ENCODE measurements at places on chromosomes 16 and 17. TPM values are rescaled to one million over a fixed set of nuclear protein-coding genes. Genes with fewer than 3 reads are reported as not detected.

- no peak for DNase-seq
Measured at GRCh38 chr17:70653850-70654249, 484.5 kb downstream of the KCNJ2 start.

DNA sequence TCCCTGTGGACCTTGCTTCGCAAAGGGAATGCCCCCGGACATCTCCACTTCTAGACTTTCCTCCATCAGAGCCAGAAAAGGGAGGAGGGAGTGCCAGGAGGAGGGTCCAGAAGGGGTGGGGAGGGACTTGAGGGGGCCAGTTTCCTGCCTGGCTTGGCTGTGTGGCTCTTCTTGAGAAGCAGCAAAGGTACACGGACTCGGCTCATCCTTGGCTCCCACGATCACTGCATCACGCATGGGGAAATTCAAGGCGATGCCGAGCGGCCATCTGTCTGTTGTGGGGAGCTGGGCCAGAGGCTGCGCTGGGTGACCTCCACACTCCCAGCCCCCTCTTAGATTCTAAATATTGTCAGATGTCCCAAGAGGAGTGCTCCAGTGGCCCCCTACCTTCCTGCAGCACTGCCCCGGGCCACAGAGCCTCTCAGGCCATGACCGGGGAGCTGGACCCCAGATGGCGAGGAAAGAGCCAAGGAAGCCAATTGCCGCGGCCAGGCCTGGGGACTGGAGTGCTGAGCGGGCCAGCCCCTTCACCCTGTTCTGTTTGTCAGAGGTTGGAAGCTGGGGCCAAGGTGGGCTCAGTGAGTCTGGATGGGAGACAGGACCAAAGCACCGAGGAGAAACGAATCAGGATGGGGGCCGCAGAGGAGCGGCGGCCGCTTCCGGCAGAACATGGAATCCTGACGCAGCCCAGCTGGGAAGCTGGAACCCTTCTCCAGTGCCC, 104.5 kb downstream of the RBFOX3 start:
- DNase-seq = no peak

- DNase-seq = no peak
Measured at GRCh38 chr16:3878610-3879009, 1.9 kb downstream of the CREBBP start.

DNA sequence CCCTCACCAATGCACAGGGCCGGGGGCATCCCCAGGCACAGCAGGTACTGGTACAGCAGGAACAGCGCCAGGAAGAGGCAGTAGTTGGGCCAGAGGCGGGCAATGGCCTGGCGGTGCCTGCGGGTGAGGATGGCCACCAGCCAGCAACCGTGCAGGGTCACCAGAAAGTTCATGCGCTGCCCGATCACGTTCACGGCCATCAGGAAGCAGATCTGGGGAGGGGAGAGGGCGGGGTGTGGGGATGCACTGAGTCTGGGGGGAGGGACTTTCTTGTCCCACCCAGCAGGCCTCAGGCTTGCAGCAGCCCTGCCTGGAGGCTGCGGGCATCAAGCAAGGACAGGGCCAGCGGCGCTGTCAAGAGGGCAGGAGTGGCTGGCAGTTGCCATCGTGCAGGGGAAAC, 25.4 kb downstream of the CTU2 start:
- DNase-seq = no peak

DNA sequence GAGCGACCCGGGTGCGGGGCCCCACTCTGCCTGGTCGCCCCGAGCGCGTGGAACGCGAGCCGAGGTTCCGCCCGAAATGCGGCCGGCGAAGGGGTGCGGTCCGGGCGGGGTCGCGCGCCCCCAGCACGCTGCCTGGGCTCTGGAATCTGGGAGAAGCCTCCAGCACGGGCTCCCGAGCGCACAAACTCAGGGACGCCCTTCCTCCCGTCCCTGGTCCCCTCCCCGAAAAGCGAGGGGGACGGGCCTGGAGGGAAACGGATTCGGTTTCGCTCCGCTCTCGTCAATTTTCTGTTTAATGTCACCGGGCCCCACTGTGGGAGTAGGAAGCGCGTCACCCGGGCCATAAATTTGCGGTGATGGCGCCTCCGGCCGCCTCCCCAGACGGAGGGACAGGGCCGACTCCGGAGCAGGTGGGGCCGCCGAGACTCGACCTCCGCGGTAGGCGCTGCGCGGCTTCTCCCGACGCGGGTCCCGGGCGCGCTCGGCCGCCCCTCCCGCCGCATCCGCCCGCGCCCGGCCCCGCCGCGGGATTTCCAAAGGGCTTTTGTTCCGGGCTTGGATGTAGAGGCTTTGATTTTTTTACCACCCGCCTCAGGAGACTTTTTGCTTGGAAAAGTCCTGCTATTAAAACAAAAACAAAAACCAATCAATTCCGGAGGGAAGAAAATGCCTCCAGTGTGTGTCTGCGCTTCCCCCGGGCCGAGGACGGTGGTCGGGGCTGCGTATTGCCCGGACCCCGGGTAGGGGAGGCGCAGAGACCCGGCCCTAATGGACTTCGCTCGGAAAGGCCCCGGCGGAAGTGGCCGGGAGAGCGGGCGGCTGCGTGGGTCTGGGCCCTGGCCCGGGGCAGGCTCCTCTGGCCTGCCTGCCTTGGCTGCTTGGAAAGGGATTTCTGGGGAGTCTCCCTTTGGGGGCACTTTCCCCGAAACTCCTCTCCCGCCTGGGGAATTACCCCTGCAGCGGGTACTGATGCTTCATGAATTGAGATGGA, 7.9 kb upstream of the BAHCC1 start:
- peak; percentile 65 for DNase-seq

- DNase-seq = no peak
Measured at GRCh38 chr17:32120141-32120540, 22.2 kb upstream of the RHOT1 start.

DNA sequence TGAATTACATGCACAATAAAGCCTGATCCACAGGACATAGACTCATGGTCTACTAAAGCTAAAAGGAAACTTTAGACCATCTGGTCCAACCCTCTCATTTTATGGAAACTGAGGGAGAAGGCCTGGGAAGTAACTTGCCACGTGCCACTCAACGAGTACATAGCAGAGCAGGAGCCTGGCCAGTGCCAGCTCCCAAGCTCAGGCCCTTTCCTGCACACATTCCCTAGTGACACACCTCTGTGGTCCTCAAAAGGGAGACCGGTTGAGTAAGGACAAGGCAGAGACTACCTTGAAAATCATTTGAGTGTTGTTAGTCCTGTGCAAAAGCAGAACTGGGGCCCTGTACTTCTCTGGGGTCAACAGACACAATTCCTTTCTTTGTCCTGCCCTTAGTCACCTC, 2.8 kb downstream of the CCL4L2 start:
- DNase-seq = no peak

DNA sequence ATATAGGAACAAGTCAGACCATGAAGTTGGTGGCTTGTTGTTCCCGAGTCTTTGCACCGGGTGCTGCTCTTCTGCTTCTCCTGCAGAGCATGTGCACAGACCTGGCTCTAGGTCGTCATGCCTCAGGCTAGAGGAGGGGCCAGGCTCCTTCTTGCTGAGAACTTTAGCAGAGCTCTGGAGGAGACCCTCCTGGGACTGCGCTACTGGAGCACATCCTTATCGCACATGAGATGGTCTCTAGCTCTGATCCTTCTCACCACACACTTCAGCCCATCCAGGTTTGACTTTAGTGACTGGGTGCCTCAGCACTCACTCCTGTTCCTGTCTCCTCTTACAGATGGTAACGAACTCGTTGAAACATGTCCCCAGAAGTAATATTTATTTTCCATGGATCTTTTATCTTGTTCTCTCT, 14.9 kb downstream of the FOXK2 start:
- no peak for DNase-seq

GRCh38 chr16:1678500-1679098, 520 bp downstream of the JPT2 start:
- DNase-seq = peak; percentile 56

DNA sequence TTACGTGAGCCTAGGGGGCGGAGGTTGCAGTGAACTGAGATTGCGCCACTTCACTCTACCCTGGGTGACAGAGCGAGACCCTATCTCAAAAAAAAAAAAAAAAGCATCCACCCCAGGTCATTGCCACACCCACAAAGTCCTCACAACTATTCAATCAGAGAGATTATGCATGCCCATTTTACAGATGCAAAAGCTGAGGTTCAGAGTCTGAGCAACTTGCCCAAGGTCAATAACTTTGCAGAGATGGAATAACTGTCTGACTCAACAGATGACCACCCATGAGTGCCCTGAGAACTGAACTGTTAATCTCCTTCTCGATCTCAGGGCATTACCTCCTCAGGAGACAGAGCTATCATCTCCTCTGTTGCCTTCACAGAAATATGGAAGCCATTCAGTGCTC, 5.5 kb upstream of the TMEM114 start:
- DNase-seq = no peak

GRCh38 chr17:68461589-68461988, 4.3 kb upstream of the WIPI1 start:
- DNase-seq = no peak

DNA sequence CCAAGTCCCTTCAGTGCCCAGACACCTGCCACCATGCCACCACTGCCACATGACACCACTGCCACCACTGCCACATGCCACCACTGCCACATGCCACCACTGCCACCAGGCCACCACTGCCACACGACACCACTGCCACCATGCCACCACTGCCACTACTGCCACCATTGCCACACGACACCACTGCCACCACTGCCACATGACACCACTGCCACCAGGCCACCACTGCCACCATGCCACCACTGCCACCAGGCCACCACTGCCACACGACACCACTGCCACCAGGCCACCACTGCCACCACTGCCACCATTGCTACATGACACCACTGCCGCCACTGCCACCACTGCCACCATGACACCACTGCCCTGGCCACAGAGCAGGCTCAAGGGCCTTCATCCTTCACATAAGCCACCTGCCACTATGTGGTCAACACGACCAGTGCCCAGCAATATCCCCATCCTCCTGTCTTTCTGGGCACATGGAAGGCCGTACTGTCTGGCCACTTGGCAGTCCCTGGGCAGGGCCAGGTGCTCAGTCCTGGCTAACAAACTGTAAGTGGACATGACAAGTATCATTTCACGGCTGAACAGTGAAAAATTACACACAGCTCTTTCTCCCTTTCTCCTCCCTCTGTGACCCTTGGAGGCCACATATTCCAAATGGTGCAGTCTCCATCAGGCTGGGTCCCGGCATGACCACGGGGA, 33.1 kb downstream of the ABR start:
- DNase-seq = no peak

- no peak for DNase-seq
Measured at GRCh38 chr17:29837531-29837930, 92.5 kb downstream of the SSH2 start.

DNA sequence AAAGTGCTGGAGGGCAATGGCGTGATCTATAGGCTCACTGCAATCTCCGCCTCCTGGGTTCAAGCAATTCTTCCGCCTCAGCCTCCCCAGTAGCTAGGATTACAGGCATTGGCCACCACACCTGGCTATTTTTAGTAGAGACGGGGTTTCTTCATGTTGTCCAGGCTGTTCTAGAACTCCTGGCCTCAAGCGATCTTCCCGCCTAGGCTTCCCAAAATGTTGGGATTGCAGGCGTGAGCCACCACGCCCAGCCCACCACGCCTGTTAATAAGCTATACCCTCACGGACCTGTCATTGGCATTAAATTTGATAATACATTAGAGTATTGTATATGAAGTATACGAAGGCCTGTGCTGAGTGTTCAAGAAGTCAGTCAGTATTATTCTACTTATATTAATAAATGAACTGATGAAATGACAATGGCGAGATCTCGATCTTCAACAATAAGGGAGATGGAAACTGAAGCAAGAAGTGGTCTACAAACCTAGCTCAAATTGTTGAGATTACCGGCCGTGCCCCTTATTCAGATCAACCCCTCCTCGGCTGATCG, 818 bp upstream of the BCAS3 start:
- DNase-seq = no peak

DNA sequence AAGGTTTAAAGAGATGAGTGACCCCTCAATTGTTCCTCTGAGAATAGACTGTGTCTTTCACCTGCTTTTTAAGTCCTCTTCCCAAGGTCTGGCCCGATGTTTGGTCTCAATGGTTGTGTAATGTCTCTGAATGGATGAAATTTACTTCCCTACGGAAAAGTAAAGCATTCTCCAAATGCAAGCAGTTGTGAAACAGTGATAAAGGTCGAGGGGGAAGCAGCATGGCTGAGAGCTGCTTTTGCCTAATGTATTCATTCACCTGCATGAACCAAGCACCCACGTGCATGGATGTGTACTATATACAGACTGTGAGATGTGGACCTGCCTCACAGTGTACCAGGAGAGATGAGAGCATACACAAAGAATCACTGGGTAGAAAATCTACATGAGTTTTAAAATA, 11.4 kb downstream of the MRPS23 start:
- DNase-seq = no peak

GRCh38 chr16:55367301-55367811, 43.4 kb downstream of the IRX6 start:
- no peak for DNase-seq

- DNase-seq = no peak
Measured at GRCh38 chr17:40679523-40679907, 14.5 kb upstream of the KRT222 start.

DNA sequence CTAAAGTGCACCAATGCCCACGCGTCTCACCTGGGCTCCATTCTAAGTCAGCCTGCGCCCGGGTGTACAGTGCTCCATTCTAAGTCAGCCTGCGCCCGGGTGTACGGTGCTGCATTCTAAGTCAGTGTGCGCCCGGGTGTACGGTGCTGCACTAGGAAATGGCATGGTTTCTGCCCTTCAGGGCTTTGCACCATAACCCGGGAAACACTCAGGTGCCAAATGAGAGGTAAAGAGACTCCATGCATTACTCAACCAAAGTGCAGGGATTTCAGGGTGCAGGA, 29.2 kb upstream of the FASN start:
- no peak for DNase-seq

DNA sequence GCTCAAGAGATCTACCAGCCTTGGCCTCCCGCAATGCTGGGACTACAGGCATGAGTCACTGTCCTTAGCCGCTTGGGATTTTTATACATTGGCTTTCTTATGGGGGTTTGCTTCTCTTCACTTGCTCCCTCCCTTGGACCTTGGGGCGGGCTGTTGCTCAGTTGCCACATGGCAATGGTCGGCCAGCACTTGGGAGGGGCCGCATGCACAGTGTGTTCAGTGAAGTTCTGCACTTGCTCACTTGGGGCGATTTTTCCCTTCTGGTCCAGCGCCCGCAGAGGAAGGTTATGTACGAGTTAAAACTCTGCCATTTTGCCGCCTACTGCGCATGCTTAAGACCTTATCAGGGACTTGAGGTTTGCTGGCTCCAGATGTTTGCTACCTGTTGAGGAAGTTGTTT, 1367.6 kb upstream of the CDH8 start:
- DNase-seq = no peak

GRCh38 chr17:73933164-73933766, 270.2 kb upstream of the RPL38 start:
- no peak for DNase-seq

TMIGD1 gene
- 125 TPM for total RNA-seq

LGALS9B gene
- total RNA-seq = 35.5 TPM

TBC1D3 gene
- total RNA-seq = not detected

ALOX12 gene
- total RNA-seq = not detected

KCNJ2 gene
- 25.8 TPM for total RNA-seq

Measured in left colon (tissue), 2 donors.